ENCODE measurements at places on chromosomes 5 and 9.
A peak's percentile ranks its signal among the peaks of the same experiment; 100 is the strongest.

GRCh38 chr5:175494264-175495183 is 16.2 kb downstream of the SFXN1 start:
- no peak for DNase-seq

- no peak for DNase-seq
Measured at GRCh38 chr9:114238891-114239875, 83.7 kb upstream of the ORM1 start.

- DNase-seq: peak; percentile 55
Measured at GRCh38 chr9:76394960-76395252, 680 bp upstream of the RFK start.

- no peak for DNase-seq
Measured at GRCh38 chr9:86550401-86550800, 196.2 kb upstream of the TUT7 start.

- no peak for DNase-seq
Measured at GRCh38 chr9:81622471-81623255, 66.7 kb downstream of the TLE1 start.

DNA sequence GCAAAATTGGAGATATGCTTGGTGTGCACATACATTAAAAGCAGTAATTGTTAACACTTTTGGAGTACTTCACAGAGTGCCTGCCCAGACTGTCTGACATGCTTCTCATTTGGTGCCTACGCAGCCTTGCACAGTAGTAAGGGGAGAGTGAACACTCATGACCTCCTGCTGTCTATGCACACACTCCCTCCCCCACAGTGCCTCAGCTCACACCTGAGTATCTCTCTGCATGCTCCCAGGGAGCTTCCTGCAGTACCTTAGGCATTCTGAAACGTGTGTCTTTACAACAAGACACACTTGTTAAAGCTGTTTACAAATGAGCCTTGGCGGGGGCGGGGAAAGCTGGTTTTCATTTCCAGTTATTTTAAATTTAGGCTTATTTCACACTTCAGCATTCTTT is 18.0 kb downstream of the MAP3K1 start:
- DNase-seq: peak; percentile 11

DNA sequence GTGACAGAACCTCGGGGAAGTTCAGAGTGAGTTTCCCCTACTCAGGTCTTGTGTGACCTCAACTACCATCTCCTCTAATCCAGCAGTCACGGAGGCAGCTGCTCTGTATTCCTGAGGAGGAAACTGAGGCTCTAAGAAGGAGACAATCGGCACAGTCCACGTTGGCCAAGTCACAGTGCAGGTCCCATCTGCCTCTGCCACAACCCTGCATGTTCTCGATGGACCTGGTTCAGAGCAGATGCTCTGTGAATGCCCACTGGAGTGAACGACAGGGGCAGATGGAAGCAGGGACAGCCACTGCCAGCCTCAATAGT is 722 bp upstream of the ERGIC1 start:
- DNase-seq: no peak

DNA sequence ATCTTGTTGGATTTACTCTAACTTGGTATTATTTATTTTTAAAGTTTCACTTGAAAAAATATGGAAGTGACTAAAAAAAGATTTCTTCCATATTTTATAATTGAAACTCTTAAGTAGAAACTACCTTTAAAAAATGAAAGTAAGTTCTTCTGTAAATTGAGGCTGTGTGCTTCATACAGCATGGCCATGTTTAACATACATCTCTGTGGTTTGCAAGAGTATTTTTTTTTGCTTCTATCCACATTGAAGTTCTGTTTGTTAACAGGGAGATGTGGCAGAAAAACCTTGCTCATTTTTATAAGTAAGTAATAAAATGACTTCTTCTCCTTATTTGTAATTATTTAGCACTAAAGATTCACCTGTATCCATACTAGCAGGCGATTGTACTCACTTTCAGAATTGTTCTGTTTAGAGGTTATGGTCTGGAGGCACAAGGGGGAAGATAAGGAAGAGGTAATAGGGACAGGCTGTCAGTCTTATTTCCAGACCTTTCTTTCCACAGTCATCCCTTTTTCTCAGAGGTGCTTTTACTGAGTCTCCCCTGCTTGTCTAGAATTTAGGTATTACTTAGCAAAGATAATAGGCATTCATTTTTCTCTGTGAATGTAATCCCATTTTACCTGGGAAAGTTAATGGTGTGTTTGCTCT is 16.0 kb downstream of the FYB1 start:
- DNase-seq: no peak

- peak; percentile 26 for DNase-seq
Measured at GRCh38 chr5:180670586-180671359, 21.4 kb upstream of the FLT4 start.

GRCh38 chr9:10127867-10128266 is 484.9 kb downstream of the PTPRD start:
- DNase-seq: no peak

GRCh38 chr9:35526087-35526801 is 36.3 kb downstream of the RUSC2 start:
- DNase-seq: no peak

DNA sequence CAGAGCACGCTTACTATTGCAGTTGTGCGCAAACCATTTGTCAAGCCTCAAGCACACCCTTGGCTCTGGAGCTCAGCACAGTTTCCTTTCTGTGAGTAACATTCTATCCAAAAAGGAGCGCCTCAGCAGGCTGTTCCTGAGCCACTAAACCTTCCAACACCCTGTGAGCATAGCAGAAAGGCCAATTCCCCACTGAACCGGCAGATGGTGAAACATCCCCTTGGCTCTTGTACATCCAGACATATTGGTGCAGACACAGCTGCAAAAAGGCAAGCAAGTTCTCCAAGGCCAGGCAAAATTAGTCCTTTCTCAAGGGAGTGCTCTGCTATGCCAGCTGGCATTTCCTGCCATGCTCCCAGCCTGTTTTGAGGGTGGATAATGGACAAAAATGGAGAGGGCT is 44.1 kb upstream of the CEMIP2 start:
- no peak for DNase-seq

GRCh38 chr5:143108498-143109128 is 294.9 kb downstream of the NR3C1 start:
- DNase-seq: no peak

DNA sequence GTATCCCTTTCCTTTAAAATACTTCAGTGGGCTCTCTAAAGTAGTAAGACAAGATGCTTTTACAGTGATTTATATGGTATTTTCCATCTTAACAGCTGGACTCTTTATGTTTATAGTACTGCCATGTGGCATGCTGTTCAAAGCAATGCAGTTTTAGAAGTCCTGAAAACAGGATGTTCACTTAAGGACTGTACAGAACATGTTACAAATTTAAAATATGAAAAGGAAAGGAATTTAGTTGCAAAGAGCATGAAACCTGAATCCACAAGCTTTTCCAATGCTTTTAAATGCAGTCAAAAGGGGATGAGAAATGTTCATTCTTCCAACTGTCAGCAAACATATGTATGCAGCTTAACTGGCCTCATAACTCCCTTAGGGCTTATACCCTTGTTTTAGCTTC is 580.2 kb downstream of the EFNA5 start:
- DNase-seq: no peak

DNA sequence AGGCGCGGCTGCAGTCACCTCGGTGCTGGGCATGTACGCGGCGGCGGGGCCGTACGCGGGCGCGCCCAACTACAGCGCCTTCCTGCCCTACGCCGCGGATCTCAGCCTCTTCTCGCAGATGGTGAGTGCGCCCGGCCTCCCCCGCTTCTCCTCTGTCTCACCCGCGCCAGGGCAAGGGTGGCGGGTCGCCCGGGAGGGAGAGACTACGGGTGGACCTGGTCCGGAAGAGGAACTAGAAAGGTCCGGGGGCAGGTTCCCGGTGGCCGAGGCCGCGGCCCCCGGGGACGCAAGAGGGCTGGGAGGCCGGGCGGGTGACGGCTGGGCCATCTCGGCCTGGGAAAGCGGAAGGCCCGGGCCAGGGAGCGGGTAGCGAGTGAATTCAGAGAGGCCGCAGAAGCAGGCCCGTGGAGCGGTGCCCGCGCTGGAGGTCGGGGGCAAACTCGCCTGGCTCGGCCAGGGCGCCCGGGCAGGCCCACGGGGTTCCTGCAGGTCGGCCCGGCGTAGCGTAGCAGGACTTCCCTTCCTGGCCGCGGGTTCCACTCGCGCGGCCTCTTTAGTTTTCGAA is 711 bp downstream of the IRX1 start:
- no peak for DNase-seq
